Activated gamma-delta T cell treated with Interleukin-2 at 50 U/mL for 16 hours (primary cell): ENCODE measurements at places on chromosomes 4 and X.

GRCh38 chr4:89653012-89653411 lies 183.9 kb downstream of the SNCA start:
- no peak for DNase-seq

GRCh38 chrX:8191022-8191421 lies 20.0 kb upstream of the VCX2 start:
- no peak for DNase-seq

- DNase-seq: no peak
These were observed 204.8 kb downstream of the FAT4 start for GRCh38 chr4:125519371-125520146.

DNA sequence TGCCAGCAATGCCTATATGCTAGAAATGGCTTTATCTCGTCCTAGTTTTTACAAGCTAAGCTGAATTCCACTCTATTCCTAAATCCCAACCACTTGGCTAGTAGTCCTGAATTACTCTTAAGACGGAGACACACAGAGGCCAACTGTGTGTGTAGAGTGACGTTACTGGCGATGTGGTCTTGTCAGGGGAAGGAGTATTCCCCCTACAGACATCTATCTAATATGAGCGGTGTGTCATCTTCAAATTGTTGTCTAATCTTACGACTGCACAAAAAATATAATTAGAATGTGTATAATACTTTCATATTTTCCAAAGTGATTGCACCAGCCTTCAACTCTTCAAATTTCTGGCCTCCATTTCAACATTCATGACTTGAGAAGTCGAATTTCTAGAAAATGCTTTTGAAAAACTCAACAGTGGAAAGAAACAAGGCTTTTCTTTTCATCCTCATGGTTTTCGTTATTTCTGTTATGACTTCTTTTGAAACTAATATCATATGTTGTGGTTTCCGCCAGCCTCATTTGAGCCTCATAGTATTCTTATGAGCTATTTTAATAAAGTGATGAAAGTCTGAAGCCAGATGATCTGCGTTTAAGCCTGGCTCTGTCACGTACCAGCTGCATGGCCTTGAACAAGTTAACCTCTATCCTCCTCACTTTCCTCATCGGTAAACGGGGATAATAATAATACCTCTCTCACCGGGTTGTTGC lies 132.3 kb downstream of the SOWAHB start:
- DNase-seq: no peak

- no peak for DNase-seq
These were observed 29.2 kb downstream of the FANCB start for GRCh38 chrX:14843666-14844065.

DNA sequence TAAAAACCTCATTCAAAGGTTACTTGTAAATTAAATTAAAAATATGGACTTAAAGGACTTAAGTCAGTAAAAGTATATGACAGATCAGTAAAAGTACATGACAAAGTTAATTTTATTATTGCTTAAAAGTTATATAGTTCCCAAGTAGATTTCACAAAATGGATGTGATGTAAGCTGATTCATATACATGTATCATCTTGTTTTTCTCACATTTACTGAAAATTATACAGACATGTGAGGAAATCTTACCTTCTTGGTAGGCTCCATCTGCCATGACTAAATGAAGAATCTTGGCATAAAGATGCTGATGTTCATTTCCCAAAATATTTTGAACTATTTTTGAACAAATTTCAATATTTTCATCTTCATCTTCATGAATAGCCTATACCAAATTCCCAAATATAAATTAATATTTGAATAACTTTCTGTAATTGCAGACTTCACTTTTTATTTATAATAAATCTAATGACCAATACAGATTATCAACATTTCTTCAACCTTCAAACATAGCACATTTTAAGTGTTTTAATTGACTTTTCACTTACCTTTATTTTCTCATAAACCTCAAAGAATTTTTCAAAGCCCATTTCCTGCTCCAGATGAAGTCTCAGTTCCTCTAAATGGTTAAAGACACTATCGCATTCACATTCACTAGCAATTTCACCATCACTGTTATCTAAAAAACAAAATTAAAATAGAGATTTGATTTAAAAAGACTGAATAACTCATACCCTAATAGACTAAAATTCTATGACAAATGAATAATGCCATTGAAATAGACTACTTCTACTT lies 129.4 kb upstream of the SH3RF1 start:
- DNase-seq: no peak

DNA sequence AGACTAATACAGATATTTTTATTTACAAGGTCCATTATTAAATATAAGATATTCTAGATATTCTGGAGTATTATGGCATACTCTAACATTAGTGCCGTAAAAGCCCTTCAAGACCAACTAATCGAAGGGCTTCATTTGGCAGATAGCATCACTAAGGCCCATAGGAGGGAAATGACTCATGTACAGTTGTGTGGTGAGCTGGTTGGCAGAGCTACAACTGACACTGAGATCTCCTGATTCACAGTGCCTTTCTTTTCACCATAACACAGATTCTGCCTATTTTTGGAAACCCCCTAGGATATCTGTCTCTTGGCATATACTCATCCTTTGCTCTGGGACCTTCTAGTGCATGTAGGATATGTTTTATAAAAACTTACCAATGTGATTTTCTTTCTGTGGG lies 201.7 kb upstream of the AFF2 start:
- DNase-seq: no peak

- DNase-seq: no peak
These were observed 159.9 kb upstream of the SLIT2 start for GRCh38 chr4:20091781-20092180.

- DNase-seq: no peak
These were observed 94.8 kb upstream of the DCLK2 start for GRCh38 chr4:149983401-149983800.

DNA sequence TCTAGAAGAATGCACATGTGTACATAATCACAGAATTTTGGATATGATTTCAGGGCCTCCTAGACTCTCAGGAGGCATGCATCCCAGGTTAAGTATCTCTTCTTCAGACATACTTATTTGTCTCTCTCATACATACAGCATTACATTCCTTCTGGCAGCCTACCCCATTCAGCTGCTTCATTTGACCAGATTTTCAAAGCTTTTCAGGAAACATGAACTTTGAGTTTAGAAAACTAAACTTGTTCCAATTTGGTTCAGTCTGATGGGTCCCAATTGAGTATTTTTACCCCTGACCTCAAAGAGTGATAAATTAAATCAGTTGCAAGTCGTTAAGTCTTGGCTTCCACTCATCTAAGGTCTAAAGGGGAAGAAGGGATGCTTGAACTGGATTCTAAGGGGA lies 330.9 kb downstream of the ARHGAP24 start:
- DNase-seq: no peak

GRCh38 chr4:76527666-76528065 lies 92.6 kb downstream of the SHROOM3 start:
- DNase-seq: no peak

GRCh38 chr4:113170805-113171468 lies 121.5 kb downstream of the ANK2 start:
- no peak for DNase-seq

- no peak for DNase-seq
These were observed 141.7 kb upstream of the GUCY1A1 start for GRCh38 chr4:155524926-155525455.

DNA sequence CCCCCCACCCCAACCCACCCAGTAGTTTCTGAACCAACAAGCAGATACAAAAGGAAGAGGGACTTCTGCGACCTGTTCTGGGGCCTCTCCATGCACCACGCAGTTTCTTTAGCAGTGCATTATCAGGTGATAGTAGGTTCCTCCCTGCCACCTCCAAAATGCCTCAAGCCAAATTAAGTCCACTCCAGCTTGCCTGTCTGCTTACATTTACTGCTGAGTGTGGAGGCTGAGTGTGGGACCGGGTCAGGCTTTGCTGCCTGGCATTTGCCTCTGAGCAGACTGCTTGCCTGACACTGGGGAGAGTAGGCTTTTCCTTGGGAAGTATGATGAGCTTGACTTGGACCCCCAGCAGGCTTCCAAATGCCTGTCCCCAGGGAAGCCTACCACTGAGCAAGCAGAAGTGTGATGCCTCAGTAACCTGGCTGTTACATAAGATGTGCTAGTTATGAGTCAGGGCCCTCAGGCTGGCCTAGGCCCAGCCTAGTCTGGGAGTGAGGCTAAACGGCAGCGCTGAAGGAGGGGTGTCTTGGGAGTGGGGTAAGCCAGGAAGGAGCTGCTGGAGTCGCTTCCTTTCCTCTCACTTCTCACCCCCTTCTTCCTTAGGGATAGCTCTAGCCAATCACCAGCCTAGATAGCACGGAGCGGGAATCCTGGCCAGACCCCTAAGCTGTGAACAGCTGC lies 9.0 kb downstream of the TSC22D3 start:
- no peak for DNase-seq

GRCh38 chr4:111641813-111642579 lies 503.3 kb upstream of the FAM241A start:
- no peak for DNase-seq

GRCh38 chr4:100017637-100018310 lies 67.7 kb upstream of the H2AZ1 start:
- DNase-seq: no peak

DNA sequence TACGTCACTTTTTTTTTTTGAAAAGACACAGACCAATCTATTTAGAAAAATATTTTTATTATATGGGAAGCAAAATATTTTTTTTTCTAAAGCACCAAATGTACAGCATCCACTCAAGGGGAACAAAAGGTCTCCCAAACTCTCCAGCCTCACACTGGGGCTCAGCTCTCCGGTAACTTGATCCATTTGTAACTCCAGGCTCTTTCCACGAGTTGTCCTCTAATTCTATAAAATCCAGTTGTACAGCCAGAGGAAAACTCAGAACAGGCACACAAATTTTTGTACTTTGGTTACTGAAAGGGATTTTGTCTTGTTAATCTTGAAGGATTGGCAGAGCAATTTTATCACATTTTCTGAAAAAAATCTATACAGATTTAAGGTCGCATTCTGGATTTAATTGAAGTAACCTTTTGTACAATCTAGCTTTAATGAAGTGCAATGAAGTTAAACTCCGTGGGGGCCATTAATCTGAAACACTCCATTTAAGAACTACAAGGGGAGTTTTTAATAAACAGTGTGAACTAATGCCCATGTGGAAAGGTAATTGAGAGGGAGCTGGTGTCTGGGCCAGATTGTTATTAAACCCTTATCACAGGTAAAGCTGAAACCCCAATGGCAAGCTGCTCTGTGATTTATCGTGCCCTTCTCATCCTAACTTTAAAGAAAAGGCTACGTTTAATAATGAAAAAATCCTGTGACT lies 161.2 kb upstream of the FRG1 start:
- no peak for DNase-seq

DNA sequence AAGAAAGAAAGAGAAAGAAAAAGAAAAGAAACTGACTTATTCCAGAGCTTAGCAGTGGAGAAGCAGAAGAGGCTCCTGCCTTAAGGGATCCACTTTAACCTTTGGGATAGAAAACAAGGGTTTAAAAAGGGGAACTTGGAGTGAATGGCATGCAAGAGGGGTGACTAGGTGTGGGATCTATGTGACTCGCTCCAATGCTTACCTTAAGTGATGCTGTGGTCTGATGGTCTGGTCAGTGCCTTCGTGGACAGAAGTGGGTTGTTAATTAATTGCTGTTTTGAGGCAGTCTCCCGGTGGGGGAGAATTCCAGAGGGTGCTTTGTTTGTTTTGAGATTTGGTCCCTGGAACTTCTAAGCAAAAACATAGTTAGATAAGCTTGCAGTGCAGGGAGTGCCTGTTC lies 21.1 kb upstream of the RHOXF1 start:
- no peak for DNase-seq

DNA sequence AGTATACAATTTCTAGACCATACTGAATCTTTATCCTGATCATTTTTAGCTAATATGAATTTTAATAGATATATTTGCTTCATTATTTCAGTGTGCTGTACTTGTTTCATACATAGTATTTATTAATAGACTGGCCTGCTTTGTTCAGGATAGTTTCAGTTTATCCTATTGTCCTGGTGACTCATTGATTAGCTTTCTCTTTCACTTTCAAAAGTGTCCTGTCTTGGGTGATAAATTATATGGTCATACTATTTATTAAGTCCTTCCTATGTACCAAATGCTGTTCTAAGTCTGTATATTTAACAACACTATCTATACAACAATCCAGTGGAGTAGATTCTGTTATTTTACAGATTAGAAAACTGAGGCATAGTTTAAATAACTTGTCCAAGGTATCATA lies 153.8 kb upstream of the RAPGEF2 start:
- no peak for DNase-seq

- DNase-seq: no peak
These were observed 358.9 kb downstream of the FBXO8 start for GRCh38 chr4:173924561-173924960.
